Pericardium fibroblast (primary cell): ENCODE measurements at places on chromosomes 13 and 19. TPM values are rescaled to one million over a fixed set of nuclear protein-coding genes. Genes with fewer than 3 reads are reported as not detected.

The VSIG10L gene
- 0.35 and 2.0 TPM in 2 replicates for total RNA-seq

The COL5A3 gene
- total RNA-seq, result 31.9 and 41.2 TPM in 2 replicates

The PSG11 gene
- total RNA-seq, result not detected in 2 replicates

The LSR gene
- total RNA-seq, result 2.0 TPM in 1 of 2 replicates, not detected in the other

The GSX1 gene
- total RNA-seq, result not detected in 2 replicates

The ZNF134 gene
- 18.7 and 20.1 TPM in 2 replicates for total RNA-seq

The SPRY2 gene
- total RNA-seq, result 20.5 and 32.3 TPM in 2 replicates
